ENCODE measurements at places on chromosomes 13 and 19. TPM values are rescaled to one million over a fixed set of nuclear protein-coding genes. Genes with fewer than 3 reads are reported as not detected.

Gene ANKLE1
- total RNA-seq = 0.90 TPM

Gene TRPC4
- total RNA-seq = 0.72 TPM

Gene ARRDC5
- not detected for total RNA-seq

Gene PSPN
- total RNA-seq = 2.4 TPM

Gene CYP2A7
- not detected for total RNA-seq

Gene SLITRK6
- 24.6 TPM for total RNA-seq

Gene SBSN
- total RNA-seq = not detected

Gene CEACAM1
- total RNA-seq = 7.1 TPM
